ENCODE measurements at places on chromosomes 5 and 9. TPM values are rescaled to one million over a fixed set of nuclear protein-coding genes. Genes with fewer than 3 reads are reported as not detected.

The IFNA2 gene
- total RNA-seq = not detected

- no peak for DNase-seq
These were observed 373 bp downstream of the FBXW5 start for GRCh38 chr9:136944212-136944518.

GRCh38 chr5:44506561-44506960 is 117.3 kb upstream of the FGF10 start:
- DNase-seq = no peak

DNA sequence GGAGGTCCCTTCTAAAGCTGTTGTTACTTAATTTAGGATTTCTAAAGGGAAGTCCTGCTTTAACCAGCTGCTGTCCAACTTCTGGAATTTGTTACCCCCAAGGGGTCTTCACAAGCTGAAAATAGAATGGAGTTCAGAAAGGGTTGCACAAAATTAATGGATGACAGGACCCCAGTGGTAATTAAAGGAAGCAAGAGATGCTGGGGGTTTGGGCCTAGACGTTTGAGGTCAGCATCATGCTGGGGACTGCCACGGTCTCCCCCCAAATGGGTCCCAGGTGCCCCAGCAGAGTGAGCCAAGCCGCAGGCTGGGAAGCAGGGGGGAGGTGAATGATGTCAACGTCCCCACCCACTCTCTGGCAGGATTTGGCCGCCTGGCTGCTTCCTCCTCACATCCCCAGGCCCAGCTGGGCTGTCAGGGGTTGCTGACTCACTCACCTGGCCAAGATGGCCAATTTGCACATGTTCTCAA is 97.5 kb upstream of the ARAP3 start:
- peak; percentile 65 for DNase-seq

- DNase-seq = no peak
These were observed 210.3 kb downstream of the C9orf152 start for GRCh38 chr9:109997682-109998081.

The SLC6A3 gene
- not detected for total RNA-seq

DNA sequence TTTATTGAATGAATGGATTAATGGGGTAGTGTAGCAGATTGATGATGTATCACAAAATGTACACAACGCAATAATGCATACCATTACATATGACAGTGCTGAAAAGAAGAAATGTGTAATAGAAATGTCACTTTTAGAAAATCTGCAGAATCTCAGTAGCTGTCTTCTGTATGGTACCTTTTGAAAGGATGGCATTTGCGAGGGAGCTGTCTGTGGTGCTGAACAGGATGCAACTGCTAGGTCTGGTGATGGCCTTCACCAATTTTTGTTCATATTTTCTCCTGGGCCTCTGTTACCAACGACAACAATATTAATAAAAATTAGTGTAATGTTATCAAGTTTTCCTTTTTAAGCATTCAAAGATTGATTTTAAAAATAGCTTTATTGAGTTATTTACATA is 36.2 kb upstream of the OTULIN start:
- peak; percentile 65 for DNase-seq

- peak; percentile 68 for DNase-seq
These were observed 57.4 kb upstream of the PLPP6 start for GRCh38 chr9:4604678-4605095.

The TSSK1B gene
- total RNA-seq = 0.36 TPM

DNA sequence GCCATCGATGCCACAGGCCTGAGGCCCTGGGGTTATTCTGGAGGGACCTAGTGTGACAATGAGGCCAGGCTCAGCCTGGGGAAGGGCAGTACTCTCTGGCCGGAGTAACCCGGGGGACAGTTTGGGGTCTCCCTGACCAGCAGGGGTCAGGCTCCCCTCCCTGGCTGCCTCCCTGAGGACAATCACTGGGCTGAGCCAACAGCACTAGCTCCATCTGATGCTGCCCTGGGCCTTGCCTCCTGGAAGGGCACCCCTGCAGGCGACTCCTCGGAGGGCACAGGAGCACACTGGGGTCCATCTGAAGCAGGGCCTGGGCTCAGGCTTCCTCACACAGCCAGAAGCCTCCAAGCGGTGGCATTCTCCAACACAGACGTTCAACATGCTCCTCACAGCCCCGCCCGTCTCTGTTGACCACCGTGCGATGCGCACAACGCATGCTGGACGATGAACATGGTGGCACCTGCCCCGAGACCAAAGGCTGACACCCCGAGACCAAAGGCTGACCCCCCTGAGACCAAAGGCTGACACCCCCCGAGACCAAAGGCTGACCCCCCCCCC is 68.3 kb downstream of the ADAMTS2 start:
- DNase-seq = no peak

The FOXD4L5 gene
- total RNA-seq = 0.27 TPM

The IFNA14 gene
- not detected for total RNA-seq

The HAVCR2 gene
- total RNA-seq = 11.8 TPM

The SPEF2 gene
- total RNA-seq = 14.4 TPM

DNA sequence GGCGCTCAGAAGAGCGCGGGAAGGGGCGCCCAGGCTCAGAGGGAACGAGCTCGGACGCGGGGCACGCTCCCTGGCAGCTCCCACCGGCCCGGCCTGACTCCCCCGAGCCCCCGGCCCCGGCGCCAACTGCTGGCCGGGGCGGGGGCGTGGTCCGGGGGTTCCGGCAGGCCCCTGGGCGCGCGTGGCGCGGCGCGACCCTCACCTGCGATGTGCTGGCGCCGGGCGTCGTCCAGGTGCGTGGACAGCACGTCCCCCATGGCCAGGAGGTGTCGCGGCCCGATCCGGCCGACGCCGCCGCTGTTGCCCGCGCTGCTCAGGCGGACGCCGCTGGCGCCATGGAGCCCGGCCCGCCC is 43.5 kb upstream of the STXBP1 start:
- no peak for DNase-seq

The CDH9 gene
- not detected for total RNA-seq

The BRINP1 gene
- total RNA-seq = not detected

- DNase-seq = no peak
These were observed 210.7 kb upstream of the TNC start for GRCh38 chr9:115328677-115329076.

GRCh38 chr5:90944116-90944515 is 385.5 kb downstream of the ADGRV1 start:
- DNase-seq = no peak

DNA sequence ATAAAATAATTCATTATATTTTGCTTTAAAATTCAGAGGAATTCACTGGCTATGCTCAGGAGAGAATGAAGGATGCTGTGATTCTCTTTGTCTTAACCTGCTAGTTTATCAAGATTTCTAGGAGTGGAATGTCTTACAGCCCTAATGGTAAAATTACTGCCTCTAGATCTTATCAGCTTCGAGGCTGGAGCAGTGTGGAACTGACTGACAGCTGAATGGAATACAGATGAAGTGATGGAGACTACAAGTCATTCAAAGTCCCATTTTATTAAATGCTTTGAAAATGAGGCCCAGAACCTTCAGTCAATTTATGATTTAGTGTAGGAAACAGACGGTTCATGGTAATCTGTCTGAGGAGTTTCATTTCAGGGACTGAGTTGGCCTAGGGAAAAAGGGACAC is 202.1 kb downstream of the RFX3 start:
- DNase-seq = no peak

- no peak for DNase-seq
These were observed 20.1 kb downstream of the ATOX1 start for GRCh38 chr5:151738125-151738848.

DNA sequence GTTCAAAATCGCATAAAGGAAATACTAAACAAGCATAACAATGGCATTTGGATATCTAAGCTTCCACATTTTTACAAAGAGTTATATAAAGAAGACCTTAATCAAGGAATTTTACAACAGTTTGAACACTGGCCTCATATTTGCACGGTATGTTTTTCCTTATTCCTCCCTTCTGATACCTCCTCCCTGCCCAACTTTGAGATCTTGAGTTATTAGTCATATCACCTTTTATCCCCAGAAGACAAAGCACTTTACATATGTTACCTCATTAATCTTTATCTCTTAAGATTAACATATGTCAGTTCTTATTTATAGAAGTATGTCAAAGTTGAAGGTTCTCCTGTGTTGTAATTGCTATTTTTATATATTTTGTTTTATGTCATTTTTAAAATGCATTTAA is 29.8 kb downstream of the TDRD7 start:
- no peak for DNase-seq

DNA sequence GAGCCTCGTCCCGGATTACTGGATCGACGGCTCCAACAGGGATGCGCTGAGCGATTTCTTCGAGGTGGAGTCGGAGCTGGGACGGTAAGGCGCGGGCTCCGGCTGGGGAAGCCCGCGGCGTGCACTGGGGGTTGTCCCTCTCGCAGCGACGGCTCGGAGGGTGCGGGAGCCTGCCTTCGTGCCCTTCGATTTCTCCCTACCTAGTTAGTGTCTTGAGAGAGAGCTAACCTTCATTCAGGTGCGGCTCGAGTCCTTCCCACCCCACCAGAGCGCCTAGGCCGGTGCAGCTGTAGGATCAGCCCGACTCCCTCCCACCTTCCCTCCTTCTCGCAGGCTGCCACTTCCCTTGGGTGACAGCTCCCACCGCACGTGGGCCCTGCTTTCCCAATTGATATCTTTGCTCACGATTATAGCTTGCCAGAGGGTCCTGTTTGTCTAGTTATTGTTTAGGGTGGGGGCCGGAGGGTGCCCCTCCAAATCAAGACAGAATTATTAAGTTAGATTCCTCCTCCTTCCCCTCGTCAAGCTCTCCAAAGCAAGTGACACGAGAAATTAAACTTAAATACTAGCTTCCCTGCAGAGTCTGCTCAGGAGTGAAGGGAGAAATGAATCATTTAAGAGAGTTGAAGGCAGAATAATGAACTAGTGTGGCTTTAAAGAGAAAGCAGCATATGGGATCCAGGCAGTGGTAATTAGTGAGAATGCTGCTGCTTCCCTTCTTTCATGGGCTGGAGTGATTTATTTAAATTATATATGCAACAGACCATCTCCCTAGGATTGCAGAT is 569 bp downstream of the CAMK4 start:
- no peak for DNase-seq

Data from sciatic nerve (tissue), 2 donors.